GM03348 (cell line): ENCODE measurements at places on chromosomes 1 and 21.

DNA sequence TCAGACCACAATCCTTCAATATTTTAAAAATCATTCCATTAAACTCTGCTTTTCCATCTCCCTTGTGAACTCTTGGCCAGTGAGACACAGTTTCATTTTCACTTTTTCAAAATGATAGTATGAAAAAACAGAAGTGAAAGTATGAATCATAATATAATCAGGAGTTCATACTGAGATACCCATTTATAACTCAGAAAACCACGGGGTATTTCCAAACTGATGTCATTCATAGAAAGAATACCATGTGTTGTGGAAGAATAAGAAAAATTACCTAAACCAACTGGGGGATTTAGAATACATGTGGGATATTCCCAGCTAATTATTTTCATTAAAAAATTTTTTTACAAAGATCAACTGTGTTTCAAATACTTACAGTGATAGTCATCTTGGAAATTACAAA is 149.9 kb downstream of the MRPL39 start:
- peak; percentile 64 for DNase-seq

DNA sequence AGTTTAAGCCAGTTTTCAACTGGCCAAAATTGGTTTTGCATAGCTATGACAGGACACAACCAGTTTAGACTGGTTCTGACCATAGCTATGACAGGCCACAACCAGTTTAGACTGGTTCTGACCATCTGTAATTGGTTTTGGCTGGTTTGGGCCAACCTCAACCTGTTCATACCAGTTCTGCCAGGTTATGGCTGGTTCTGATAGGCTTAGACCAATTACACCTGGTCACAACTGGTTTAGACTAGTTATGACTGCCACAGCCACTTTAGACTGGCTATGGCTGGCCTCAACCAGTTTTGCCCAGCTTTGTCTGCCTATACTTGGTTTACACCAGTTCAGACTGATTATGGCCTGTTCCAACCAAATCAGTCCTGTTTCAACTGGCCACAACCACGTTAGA is 353.2 kb upstream of the CAMK1G start:
- no peak for DNase-seq

GRCh38 chr1:222443566-222443965 is 104.3 kb downstream of the HHIPL2 start:
- no peak for DNase-seq

DNA sequence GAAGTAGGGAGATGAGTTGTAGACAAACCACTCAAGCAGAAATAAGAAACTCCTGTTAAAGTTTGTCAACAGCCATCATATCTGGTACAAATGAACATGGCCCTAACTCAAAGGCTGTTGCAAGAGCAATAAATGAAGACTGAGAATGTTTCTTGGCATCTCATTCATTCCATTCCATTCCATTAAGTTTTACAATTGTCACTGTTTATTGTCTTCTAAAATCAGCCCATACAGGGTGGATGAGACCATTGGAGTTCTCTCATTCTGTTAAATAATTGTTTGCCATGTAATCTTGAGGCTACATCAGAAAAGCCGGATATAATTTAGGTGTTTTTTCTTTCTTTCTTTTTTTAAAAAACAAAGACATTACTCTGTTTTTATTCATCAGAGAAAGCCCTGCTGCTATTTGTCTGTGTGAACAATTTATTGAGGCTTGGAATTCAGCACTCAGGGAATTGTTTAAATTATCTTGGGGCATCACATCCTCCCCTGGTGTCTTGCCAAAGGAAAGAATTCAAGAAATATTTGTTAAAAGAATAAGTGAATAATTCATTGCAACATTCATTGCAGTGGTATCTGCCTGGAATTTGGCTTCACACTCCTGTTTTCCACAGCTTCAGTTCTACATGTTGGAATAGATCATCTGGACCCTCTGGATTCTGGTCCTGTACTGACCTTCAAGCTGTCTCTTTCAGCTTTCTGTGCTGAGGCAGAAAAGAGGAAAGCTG is 604.5 kb downstream of the PLPP3 start:
- peak; percentile 67 for DNase-seq

GRCh38 chr1:214485151-214485550 is 66.3 kb downstream of the PTPN14 start:
- no peak for DNase-seq

- peak; percentile 31 for DNase-seq
These were observed at the start of gene LPAR3 for GRCh38 chr1:84892705-84893618. Gene LPAR3, minus strand, starts transcription at chr1:84893206. Its CDS starts 27,086 bp downstream, at chr1:84866120.

DNA sequence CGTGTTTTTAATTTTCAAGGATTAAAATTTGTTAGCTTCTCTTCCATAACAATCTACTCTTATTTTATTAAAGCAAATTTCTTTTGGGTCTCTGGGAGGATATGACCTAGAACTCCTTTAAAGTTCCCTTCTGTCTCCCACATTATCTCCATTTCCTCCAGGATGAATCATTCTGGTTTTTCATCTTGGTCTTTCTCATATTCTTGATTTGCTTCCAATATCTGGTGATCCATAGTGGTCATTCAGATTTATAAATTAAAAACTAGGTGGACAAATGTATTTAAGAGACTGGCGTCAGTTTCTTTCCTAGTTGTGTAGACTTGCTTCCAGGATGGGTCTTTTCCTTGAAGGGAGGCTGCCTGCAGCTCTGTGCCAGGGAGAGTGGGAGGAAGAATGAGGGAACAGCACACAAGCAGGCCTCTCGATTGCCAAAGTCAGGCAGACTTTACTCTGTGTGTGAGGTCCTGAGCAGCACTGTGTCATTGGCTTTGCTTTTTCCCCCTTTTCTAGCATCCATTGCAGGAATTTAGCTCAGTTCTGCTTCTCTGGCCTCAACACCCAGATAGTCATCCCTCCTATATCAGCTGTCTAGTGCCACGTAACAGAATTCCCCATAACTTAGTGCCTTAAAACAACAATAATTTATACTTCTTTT is 48.1 kb upstream of the FOXO6 start:
- peak; percentile 70 for DNase-seq

- no peak for DNase-seq
These were observed 127.1 kb upstream of the B3GALT2 start for GRCh38 chr1:193313354-193314140.

- DNase-seq = peak; percentile 90
These were observed 32.2 kb downstream of the BATF3 start for GRCh38 chr1:212667223-212668139.
